Activated CD4-positive, CD25-positive, alpha-beta regulatory T cell (primary cell): ENCODE measurements at places on chromosomes 2 and 18.

DNA sequence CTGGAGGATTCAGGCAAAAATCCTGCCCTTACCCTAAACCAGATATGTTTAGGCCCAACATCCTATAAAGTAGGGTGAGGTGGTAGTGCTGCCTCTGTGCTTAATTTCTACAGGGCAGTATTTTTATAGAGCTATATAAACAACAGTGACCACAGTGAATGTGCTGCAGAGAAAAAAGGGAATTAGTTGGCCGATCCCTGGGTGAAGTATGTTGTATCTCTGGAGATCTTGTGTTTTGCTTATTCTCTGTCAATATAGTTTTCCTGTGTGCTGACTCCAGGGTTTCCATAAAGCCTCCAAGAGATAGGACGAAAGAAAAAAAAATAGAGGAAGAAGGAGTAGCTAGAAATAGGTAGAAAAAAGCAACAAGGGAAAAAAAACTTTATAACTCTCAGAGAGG is 88.9 kb upstream of the THOC1 start:
- DNase-seq: no peak

DNA sequence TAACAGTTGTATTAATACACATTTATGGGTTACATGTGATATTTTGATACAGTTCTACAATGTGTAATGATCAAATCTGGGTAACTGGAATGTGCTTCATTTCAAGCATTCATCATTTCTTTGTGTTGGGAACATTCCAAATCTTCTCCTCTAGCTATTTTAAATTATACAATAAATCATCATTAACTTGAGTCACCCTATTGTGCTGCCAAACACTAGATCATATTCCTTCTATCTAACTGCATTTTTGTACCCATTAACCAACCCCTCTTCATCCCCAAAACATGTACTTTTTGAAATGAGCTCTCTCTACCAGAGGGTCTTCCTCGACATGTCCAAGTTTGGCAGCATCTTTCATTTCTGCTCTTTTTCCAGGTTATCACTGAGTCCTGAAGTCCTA is 81.1 kb upstream of the TTC39C start:
- DNase-seq: no peak

- DNase-seq: no peak
Measured at GRCh38 chr2:135962366-135963123, 22.9 kb downstream of the DARS1 start.

GRCh38 chr2:120239488-120240287 is 13.0 kb upstream of the RALB start:
- no peak for DNase-seq

GRCh38 chr2:230913406-230914143 is 11.5 kb downstream of the GPR55 start:
- no peak for DNase-seq

- DNase-seq: no peak
Measured at GRCh38 chr2:21441442-21441841, 317.7 kb downstream of the TDRD15 start.

DNA sequence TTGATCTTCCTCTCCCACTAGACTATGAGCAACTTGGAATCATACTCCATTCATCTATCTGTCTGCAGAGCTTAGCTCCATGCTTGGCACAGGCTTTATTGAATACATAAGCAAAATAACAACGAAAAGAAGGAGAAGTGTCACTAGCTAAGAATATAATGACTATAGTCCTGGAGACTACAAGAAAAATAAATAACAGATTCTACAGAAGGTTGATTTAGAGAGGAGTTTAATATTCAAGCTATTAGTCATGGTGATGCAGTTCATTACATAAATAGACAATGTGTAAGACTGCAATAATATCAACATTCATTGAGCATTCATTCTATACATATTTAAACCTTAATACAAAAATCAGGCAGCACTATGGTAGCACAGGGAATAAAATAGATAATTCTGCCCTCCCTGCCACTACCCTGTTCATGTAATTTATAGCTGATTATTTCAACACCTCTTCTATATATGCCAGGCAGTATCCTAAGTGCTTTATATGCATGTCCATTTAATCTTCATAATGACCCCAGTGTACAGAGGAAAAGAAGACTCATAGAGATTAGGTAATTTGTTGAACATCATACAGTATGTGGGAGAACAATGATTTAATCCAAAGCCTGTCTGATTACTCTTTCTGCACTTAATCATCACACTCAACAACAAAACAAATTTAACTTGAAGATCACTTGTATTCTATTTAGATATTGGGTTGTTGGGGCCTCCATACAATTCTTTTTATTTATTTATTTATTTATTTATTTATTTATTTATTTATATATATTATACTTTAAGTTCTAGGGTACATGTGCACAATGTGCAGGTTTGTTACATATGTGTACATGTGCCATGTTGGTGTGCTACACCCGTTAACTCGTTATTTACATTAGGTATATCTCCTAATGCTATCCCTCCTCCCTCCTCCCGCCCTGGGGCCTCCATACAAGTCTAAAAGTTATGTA is 165.3 kb downstream of the RNF152 start:
- DNase-seq: no peak

DNA sequence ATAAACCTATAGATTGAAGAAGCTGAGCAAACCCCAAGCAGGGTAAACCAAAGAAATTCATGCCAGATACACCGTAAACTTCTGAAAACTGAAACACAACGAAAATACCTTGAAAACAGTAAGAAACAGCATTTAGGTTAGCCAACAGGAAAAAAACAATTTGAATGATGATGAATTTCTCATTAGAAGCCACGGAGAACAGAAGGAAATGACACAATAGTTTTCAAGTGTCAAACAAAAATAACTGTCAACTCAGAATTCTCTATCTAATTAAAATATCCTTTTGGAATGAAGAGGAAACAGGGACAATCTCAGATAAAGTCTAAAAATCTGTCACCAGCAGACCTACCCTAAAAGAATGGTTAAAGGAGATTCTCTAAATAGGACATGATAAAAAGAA is 37.3 kb upstream of the MALL start:
- no peak for DNase-seq

GRCh38 chr18:6435731-6436130 is 21.0 kb upstream of the L3MBTL4 start:
- no peak for DNase-seq

DNA sequence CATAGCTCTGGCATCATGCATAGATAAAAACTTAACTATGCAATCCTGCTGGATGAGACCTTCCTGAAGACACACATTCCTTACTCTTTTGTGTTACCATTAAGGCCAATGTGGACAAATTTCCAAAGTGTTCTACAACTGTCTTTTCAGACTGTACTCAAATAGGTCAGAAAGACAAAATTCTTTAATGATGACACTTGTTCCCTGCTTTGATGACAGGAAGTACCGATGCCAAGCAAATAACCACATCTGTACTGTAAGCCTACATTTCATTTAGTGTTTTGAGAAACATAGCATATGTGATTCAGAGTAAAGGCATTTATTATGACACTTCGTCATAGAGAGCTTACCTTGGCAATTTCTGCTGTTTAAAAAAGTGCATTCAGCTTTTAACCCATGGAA is 55.0 kb downstream of the PMAIP1 start:
- no peak for DNase-seq

DNA sequence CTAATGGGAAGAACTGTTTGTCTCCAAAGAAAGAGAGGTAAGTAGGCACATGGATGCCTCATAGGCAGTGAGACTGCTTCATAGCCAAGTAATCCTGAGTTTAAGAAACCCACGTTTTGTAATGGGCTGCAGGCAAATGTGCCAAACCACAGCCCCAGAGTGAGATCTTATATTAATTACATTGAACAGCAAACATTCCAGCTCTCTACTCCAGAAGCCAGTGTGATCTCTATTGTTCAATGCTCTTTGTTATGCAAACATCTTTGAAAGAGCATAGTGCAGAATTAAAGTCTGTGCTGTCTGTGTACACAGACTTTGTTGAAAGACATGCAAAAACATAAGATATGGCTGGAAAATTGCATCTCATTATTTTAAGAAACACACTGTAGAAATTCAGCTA is 720.8 kb upstream of the REG3G start:
- DNase-seq: no peak

DNA sequence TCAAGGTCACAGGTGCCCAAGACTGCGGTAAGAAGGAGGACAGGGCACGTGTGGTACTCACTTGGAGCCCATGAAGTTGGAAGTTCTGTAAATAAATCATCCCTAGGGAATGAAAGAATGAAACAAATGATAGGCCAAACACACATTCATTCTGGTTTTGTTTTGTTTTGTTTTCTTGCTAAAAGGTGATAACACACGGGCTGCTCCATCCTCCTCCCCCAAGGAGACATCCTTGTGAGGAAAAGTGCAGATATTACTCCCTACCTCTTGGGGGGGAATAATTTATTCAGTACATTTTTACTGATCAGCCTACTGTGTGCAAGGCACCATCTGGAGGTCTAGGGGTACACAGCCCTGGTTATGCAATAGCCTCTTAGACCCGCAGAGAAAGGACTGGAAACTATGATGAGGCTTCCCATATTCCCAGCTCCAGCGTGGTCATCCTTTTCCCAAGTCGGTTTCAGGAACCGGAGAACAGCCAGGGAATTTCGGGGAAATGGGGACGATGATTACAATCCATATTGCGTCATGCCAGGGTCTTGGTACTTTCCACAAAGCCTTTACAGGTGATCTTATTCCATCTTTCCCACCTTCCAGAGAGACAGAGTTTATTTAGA is 6.3 kb downstream of the RAX start:
- DNase-seq: no peak

DNA sequence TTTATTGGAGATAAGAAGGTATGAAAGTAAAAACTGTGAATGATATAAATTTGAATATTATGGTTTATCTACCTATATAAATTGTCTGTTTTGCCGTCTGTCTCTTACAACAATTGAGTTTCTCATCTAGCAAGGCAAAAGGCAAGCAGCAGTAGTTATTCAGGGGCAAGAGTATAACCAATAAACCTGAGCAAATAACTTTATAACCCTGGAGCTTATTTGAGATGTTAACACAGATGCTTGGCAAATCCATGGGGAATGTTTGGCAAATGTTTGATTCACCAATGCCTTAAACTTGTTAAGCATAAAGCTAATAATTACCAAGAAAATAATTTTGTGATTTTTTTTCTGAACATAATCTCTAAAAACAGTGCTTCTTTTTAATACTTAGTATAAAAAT is 9.9 kb upstream of the EPHA4 start:
- no peak for DNase-seq

DNA sequence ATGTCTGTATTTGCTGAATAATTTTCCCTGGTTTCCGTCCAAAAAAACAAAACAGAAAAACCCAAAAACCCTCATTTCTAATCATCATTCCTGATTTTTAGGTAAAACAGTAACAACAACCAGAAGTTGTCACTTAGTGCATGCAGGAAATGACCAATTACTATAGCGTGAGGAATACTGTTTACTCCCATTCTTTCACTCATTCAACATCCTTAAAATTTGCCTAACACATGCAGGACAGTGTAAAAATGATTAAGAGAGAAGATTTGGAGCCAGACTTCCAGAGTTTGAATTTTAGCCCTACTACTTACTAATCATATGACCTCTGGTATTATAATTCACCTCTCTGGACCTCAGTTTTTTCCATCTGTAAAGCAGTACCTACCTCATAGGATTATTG is 83.1 kb downstream of the FIGN start:
- DNase-seq: no peak

GRCh38 chr2:28610583-28611201 is 114.8 kb downstream of the PLB1 start:
- DNase-seq: no peak

DNA sequence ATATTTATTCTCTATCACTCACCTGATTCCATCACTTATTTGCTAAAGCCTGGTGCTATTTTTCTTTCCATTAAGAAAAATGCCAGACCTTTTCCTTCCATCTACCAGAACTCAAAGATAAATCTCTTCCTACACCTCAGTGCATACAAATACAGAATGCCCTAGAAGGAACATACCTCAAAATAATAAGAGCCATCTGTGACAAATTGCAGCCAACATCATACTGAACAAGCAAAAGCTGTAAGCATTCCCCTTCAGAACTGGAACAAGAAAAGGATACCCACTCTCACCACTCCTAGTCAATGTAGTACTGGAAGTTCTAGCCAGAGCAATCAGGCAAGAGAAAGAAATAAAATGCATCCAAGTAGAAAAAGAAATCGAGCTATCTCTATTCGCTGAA is 315.9 kb upstream of the UBE2E3 start:
- DNase-seq: no peak

- no peak for DNase-seq
Measured at GRCh38 chr2:17520761-17521160, 2.5 kb upstream of the RAD51AP2 start.

- DNase-seq: peak; percentile 67
Measured at GRCh38 chr2:96951125-96951654, 35.2 kb downstream of the FAM178B start.

DNA sequence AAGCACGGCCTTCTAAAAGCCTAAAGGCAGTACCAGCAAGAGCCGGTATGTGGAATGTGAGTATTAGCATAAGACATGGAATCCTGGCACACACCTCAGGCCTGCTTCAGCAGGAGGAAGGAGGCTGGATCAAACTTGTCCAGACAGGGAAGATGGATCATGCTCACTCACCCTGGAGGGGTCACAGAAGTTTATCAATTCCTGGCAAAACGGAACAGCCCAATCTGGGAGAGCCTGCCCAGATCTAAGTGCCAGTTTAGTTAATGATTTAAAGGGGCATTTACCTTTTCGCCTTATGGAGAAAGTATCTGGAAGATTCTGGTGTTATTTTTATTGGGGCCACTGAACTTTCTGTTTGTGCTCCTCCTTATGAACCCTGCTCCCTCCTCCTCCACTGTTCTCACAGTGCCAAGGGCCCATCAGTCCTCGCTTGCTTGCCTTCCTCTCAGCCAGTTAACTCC is 58.3 kb upstream of the NFE2L2 start:
- no peak for DNase-seq

GRCh38 chr2:96945014-96945413 is 41.4 kb downstream of the FAM178B start:
- no peak for DNase-seq

DNA sequence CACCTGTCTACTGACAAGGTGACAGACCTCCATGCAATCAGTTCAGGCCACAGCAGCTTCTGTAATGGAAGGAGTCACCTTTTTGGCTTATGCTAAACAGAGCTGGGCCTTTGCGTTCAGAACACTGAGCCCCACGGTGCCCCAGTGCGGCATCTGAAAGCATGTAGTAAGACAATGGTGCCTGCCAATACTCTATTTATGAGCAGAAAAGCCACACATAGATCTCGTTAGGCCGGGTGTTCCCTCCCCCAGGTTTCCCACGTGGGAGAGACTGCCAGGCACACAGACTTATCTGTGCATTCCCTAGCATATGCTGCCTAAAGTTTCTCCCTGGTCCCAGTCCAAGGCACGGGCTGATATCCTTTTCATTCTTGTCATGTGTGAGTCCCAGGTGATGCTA is 150.9 kb downstream of the ACTR3 start:
- no peak for DNase-seq
